ENCODE measurements at places on chromosomes 2 and 18. TPM values are rescaled to one million over a fixed set of nuclear protein-coding genes. Genes with fewer than 3 reads are reported as not detected.

GRCh38 chr2:108621087-108621559 lies 86.9 kb downstream of the LIMS1 start:
- no peak for DNase-seq

DNA sequence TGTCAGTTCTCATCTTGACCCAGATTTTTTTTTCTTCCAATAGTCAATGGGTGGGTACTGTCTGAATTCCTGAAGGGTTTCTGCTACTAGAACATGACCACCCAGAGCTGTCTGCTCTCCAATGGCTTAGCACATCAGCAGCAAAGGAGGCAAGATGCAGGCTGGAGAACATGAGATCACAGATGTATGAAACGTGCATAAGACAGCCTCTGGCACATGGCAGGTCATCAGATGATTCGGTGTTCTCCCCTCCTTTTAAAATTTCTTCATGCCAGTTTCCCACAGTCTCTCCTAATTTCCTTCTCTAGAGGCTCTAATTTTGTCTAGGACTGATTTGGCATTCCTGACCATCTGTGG lies 359.3 kb upstream of the TNP1 start:
- DNase-seq, result no peak

- DNase-seq, result no peak
Measured at GRCh38 chr2:231113489-231113888, 11.4 kb downstream of the HTR2B start.

FTCDNL1 gene
- total RNA-seq, result 0.94 TPM

- no peak for DNase-seq
Measured at GRCh38 chr2:68119504-68119903, 38.2 kb upstream of the PNO1 start.

- DNase-seq, result no peak
Measured at GRCh38 chr18:31538837-31539236, 40.9 kb downstream of the DSG2 start.

- DNase-seq, result peak; percentile 38
Measured at GRCh38 chr18:50330176-50330575, 42.7 kb upstream of the CXXC1 start.

- DNase-seq, result peak; percentile 78
Measured at GRCh38 chr2:161161074-161161706, 962 bp downstream of the TANK start.

DNA sequence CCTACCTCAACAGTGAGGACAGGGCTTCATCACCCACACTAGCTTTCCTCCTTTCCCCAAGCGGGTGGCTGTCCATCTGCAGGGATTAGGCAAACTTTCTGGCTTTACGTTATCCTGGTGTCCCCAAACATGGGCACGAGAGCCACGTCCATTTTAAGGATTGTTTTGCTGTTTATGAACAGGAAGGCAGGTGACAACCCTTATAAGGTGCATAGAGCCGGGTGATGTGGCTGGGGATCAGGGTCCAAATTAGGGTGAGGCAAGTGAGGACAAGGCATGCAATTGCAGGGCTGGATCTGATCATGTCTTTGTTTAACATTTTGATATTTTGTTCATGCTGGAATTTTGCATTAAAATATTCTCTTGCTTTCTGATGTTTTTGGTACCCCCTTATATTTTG lies 27.6 kb upstream of the ITGA6 start:
- no peak for DNase-seq

SRD5A2 gene
- 0.04 TPM for total RNA-seq
